Large intestine (tissue), 12 donors: ENCODE measurements at places on chromosomes 7 and 10.

GRCh38 chr7:157983502-157984422, 603.9 kb downstream of the PTPRN2 start:
- no peak overlapping the region for H3K27ac ChIP-seq
- no peaks in the 10 kb centered on the region for H3K4me1 ChIP-seq
- H3K27me3 ChIP-seq: no peaks in the 10 kb centered on the region
- H3K36me3 ChIP-seq: no peaks in the 10 kb centered on the region
- H3K4me3 ChIP-seq: no peak overlapping the region
- no peak for DNase-seq

GRCh38 chr7:122132341-122132740, 11.7 kb downstream of the AASS start:
- H3K27ac ChIP-seq: no peak overlapping the region
- no peak for DNase-seq
- H3K27me3 ChIP-seq: no peaks in the 10 kb centered on the region

- no peak overlapping the region for H3K27ac ChIP-seq
- H3K4me1 ChIP-seq: peaks cover 4% of the 10 kb centered on the region
- peaks cover 2% of the 10 kb centered on the region for H3K27me3 ChIP-seq
- peak; percentile 53 for DNase-seq
- H3K36me3 ChIP-seq: no peaks in the 10 kb centered on the region
- H3K4me3 ChIP-seq: peak overlapping the region; percentile 10
Observed at GRCh38 chr7:12111422-12112405, 99.4 kb upstream of the TMEM106B start.

DNA sequence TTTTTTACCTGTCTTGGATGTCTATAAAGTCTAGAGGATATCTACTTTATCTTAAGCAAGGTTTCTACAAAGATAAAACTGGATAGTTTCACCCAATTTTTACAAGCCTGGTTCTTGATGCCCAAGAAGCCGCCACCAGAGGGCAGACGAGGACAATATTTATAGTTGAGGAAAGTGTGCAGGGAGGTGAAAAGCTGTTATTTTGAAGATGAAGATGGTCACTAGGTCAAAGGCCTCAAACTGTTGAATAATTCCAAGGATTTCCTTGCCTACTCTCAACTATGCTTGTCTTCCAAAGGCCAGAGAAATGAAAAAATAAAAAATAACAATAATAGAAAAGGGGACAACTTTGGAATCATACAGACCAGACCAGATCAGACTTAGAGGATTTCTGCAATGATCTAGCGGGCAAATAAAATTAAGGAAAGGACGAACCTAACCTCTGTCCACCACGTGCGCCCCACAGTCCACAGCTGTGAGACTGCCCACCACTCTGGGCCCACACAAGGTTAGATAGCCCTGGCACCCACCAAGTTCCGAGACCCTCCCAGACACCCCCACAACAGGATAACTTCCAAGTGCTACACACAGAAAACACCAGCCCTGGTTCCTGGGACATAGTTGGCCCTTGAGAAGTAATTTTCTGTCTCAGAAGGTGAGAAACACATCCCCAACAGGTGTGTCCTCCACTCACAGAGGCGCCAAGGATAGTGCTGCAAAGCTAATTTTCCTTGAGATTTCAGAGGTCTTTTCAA, 2.8 kb downstream of the PKD1L1 start:
- no peak overlapping the region for H3K27ac ChIP-seq
- no peaks in the 10 kb centered on the region for H3K27me3 ChIP-seq
- peak; percentile 38 for DNase-seq
- no peak overlapping the region for H3K4me3 ChIP-seq
- peaks cover 14% of the 10 kb centered on the region for H3K4me1 ChIP-seq

DNA sequence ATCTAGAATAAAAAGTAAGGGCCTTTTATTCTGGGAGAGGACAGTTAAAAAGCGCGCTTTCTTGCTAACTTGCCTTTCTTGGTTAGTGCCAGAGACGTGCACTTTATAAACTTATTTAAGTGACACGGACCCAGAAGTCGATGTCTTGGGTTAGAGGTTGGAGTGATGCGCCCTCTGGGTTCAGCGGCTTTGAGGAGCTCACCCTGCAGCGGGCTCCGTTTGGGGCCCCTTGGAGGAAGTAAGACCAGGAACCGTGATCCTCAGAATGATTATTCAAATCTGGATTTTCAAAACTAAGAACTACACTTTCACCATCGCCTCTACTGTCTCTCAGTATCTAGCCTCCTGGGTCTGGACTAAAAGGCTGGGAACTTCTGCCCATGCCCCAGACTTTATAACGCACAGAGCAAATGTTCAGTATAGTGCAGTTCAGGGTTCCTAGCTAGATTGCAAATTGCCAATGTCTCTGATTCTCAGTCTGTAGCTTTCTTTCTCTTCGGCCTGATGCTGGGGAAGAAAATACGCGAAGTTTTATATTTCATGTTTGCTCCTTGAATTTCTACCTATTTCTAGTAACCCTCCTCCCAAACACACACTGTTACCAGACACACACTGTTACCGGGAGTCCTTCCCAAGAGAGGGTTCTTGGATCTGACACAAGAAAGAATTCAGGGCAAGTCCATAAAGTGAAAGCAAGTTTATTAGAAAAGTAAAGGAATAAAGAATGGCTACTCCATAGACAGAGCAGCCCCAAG, 18.6 kb upstream of the SMO start:
- H3K27me3 ChIP-seq: no peaks in the 10 kb centered on the region

DNA sequence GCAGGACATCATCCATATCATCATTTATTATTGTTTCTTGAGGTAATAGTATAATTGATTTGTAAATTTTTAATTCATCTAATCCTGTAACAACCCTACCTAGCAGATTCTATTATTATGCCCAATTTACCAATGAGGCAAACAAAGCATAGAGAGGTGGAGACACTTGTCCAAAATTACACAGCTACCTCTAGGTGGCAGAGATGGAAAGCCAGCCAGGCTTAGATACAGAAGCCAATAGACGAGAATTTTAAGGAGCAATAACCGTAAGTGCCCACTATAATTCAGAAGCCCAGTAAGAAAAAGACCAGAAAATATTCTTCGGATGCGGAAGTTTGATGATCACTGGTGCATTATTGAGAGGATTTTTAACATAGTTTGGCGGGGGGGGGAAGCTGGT, 54.0 kb downstream of the ANK3 start:
- no peaks in the 10 kb centered on the region for H3K27me3 ChIP-seq
- no peaks in the 10 kb centered on the region for H3K4me1 ChIP-seq
- no peak for DNase-seq
- no peaks in the 10 kb centered on the region for H3K36me3 ChIP-seq

DNA sequence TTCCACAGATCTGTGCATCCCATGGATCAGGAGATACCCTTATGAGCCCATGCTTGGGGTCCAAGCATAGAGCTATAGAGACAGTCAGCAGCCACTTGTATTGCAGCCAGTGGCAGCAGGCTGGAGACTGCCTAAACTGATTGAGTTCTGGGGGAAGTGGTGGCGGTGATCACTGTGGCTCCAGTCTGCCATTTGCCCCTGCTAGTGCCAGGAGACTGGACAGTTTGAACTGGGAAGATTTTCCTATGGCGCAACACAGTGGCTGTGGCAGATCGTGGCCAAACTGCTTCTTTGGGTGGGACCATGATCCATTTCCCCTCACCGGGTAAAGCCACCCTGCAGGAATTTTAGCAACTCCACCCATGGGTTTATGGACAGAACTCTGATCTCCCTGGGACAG, 679.7 kb upstream of the SEMA3D start:
- H3K4me3 ChIP-seq: no peak overlapping the region
- no peak for DNase-seq
- H3K36me3 ChIP-seq: no peaks in the 10 kb centered on the region
- H3K27ac ChIP-seq: no peak overlapping the region

GRCh38 chr10:86900955-86901354, 56.5 kb downstream of the MMRN2 start:
- peak; percentile 56 for DNase-seq
- H3K36me3 ChIP-seq: peaks cover 34% of the 10 kb centered on the region
- H3K27me3 ChIP-seq: no peaks in the 10 kb centered on the region
- peaks cover 12% of the 10 kb centered on the region for H3K4me1 ChIP-seq
- no peak overlapping the region for H3K4me3 ChIP-seq
